ENCODE measurements at places on chromosomes 5 and 9.

GRCh38 chr9:137476856-137477255, 17.7 kb upstream of the NSMF start:
- DNase-seq: no peak

GRCh38 chr5:107389130-107389774, 281.5 kb downstream of the EFNA5 start:
- DNase-seq: no peak

DNA sequence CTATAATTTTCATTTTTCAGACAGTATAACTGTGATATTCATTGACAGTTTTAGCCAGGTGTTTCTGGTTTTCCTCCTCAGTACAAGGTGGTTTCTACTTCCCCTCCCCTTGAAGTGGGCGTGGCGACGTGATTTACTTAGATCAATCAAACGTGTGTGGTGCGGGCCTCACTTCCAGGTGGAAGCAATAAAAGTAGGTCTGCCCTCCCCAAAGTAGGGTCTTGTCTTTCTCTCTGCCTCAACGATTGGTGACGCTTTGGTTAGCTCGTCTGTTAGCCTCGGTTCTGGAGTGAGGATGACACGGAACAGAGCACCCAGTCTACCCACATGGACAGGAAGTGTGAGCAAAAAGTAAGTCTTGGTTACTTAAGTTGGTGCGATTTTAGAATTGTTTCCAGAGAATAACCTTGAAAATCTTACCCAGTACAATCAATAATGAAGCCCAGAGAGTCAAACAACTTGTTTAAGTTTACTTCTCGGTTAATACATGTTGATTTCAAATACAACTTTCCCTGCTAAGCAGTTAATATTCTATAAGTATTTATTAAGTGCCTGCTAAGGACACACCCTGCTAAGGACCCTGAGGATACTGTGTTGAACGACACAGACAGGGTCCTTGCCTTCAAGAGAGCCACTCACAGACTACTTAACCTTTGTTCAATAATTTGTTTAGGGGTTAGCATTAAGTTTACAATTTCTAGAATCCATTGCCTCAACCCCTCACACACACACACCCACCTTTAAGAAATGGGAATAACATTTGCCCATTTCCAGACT, 48.4 kb downstream of the COX7C start:
- no peak for DNase-seq

DNA sequence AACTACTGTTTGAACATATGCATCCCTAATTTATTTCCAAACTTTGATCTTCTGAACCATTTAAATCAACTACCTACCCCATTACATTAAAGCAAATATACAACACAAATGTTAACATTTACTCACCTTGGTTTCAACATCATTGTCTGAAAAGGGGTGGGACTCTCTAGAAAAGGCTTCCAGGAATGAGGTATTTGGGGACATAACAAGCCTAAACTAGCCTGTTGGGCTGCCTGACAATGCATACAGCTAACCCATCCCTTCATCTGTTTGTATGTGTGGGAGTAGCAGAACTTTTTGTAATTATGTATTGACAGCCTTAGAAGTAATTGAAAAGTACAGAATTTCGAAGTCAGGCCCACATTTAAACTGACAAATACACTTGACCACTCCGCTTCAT, 2225.9 kb upstream of the C9orf72 start:
- DNase-seq: no peak

DNA sequence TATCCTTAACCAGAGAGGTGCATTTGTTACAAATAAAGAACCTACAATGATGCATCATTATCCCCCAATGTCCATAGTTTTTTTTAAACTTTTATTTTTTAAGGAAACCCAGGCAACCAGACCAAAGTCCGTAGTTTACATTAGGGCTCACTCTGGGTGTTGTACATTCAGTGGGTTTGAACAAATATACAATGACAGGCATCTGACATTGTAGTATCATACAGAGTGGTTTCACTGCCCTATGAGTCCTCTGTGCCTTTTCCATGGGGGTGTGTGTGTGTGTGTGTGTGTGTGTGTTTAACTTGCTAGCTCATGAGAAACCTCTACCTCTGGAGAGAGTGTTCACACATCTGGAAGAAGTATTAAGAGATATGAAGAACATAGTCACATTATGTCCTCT, 141.5 kb downstream of the KDM4C start:
- no peak for DNase-seq

DNA sequence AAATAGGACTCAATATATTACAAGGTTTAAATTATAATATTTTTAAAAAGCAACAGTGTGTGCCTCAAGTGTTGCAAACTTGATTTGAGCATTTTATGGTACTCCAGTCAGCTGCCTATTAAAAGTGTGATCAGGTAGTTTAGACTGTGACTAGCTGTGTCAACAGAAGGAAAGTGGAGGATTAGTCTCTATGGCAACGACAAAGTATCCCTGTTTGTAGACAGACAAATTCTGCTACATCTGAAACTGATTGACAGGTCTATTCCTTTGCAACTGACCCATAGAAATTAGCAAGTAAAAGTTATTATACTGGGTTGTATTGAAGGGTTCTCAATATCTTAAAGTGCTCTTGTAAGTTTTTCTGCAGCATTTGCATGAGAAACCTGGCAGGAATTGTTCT, 249.8 kb upstream of the ARRDC3 start:
- no peak for DNase-seq

DNA sequence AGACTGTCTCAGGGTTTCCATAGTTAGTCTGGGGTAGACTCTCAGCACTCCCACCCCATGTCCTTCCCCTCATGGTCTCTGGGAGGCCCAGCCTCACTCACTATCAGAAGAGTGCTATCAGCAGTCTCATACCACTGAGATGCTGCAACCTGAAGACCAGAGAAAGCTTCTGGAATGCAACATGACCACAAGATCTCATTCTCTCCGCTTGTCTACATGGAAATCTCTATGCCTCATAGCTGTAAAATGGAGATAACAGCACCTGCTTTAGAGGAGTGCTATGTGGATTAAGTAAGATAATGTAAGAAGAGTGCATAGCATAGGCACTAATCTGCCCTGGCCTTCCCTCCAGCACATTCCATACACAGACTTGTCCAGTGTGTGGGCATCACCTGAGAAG, 47.0 kb upstream of the ZNF169 start:
- DNase-seq: no peak

GRCh38 chr9:8025551-8025950, 226.0 kb upstream of the DMAC1 start:
- no peak for DNase-seq

- no peak for DNase-seq
These were observed 1063.5 kb upstream of the DMAC1 start for GRCh38 chr9:8863069-8863468.

GRCh38 chr5:168409591-168410458, 76.4 kb upstream of the RARS1 start:
- no peak for DNase-seq

- no peak for DNase-seq
These were observed 11.6 kb upstream of the RNU6ATAC start for GRCh38 chr9:134175808-134176598.

Measured in stimulated activated CD4-positive, alpha-beta T cell treated with anti-CD3 and anti-CD28 coated beads, Interleukin-2, amount 100 ng/mL, for 4 hours (primary cell).